Breast epithelium (tissue), 4 donors: ENCODE measurements at places on chromosomes 7 and 10. TPM values are rescaled to one million over a fixed set of nuclear protein-coding genes. Genes with fewer than 3 reads are reported as not detected.

DNA sequence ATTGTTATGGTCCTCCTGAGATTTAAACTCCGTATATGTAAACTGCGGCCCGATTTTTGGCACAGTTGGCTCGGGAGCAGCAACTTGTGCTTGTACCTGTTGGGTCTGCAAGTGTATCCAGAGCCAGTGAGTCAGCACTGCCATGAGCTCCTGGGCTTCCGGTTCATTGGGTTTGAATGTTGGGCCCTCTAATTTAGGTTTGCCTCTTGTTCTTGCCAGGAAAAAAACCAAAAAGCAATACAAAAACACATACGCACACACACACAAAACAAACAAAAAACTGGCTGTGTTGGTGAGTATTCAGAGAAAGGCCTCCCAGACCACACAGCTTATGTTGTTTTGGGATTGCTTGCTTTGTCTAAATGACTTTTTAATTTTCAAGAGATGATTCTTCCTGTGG, 26.3 kb downstream of the SND1 start:
- H3K27me3 ChIP-seq, result no peaks in the 10 kb centered on the region
- DNase-seq, result no peak
- H3K4me3 ChIP-seq, result no peak overlapping the region
- no peaks in the 10 kb centered on the region for H3K36me3 ChIP-seq

DNA sequence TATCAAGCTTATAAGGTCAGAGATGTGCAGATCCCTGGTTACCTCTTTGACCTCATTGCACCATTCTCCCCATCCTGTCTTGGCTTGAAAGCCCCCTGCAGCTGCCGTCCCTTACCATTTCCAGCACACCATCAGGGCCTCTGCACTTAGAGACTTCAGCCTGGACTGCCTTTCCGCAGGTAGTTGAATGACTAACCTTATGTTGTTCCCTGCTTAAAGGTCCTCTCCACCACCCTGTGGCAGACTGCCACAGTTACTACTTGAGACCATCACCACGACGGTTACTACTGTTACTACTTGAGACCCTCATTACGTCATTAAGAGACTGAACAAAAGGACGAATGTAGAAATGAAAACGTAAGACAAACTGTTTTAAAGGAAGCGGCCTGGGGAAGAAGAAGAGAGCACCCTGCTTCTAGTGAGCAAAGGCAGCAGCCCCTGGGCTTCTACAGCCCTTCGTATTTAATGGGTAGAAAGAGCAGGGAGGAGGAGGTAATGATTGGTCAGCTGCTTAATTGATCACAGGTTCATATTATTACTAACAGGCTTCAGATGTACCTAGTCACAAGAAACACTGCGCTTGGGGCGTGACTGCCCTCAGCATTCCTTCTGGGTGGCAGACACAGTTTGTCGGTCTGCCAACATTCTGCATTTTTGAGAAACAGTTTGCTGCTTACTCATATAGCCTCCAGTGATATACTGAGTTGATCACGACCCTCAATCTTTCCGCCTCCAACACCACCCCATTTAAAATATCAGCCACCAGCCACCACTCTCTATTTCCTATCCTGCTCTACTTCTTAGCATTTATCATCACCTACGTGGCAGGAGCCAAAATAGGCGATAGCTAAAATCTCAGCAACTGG, 74.1 kb upstream of the PARD3 start:
- no peak for DNase-seq
- H3K4me1 ChIP-seq, result no peaks in the 10 kb centered on the region
- H3K36me3 ChIP-seq, result no peaks in the 10 kb centered on the region
- no peak overlapping the region for H3K27ac ChIP-seq
- H3K27me3 ChIP-seq, result no peaks in the 10 kb centered on the region

DNA sequence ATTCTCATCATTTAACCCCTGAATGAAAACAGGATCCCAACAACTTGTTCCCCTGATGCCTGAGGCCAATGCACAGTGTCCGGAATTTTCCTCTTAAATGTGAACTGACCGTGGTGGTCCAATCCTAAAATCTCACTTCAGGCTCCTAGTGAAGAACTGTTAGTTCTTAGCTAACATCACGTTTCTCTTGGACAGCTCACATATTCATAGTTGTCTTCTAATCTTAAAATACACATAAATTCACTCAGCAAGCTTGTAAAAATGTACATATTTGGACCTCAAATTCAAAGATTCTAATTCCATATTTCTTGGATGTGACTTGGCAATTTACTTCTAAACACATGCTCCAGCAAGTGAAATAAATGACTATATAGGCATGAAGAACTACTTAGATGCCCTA, 297.2 kb downstream of the PCDH15 start:
- H3K36me3 ChIP-seq, result no peaks in the 10 kb centered on the region
- no peaks in the 10 kb centered on the region for H3K27me3 ChIP-seq
- H3K4me3 ChIP-seq, result no peak overlapping the region
- H3K27ac ChIP-seq, result no peak overlapping the region

- H3K36me3 ChIP-seq, result peaks cover 10% of the 10 kb centered on the region
- H3K27me3 ChIP-seq, result no peaks in the 10 kb centered on the region
- no peak for DNase-seq
- H3K4me3 ChIP-seq, result no peak overlapping the region
- H3K4me1 ChIP-seq, result no peaks in the 10 kb centered on the region
Observed at GRCh38 chr7:765383-765782, 38.3 kb upstream of the PRKAR1B start.

- no peak overlapping the region for H3K27ac ChIP-seq
- H3K36me3 ChIP-seq, result no peaks in the 10 kb centered on the region
- H3K4me3 ChIP-seq, result no peak overlapping the region
- no peaks in the 10 kb centered on the region for H3K27me3 ChIP-seq
- no peak for DNase-seq
- no peaks in the 10 kb centered on the region for H3K4me1 ChIP-seq
Observed at GRCh38 chr10:51583976-51584375, 115.4 kb downstream of the CSTF2T start.

HECW1 gene
- 0.66 TPM for total RNA-seq

ANXA8L1 gene
- 6.6 TPM for total RNA-seq
